ENCODE measurements at places on chromosomes 2 and 18.

DNA sequence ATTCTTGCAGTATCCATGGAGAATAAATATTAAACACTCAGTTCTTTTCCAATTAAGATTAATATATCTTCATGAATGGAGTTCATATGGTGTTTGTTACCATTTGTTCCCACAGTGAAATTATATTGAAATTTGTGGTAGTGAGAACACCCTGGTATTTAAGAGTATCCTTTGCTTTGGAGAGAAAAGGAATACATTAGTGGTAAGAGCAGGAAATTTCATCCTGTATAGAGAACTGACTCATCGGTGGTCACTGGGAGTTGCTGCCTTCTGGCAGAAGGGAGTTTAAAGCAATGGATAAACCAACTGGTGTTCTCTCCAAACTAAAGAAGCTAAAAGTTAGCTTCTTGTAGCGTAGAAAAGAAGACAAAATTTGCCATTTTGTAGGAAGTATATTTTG lies 107.3 kb downstream of the MYO1B start:
- DNase-seq = no peak

DNA sequence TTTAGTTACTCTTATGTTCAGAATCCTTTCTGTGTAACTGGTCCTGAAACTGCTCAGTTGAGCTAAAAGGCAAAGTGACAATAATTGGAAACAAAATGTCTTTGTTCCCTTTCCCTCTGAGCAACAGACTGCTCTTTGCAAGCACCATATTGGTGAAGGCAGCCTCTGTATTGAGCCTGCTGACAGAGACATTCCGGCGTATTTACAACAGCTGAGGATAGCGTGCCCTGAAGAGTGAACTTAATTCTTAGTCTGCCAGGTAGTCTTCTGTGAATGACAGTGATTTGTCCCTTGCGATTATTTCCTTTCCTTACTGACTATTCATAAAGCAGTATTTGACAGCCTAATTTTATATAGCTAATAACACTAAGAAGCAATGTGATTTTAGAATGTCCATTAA lies 239.1 kb downstream of the CPS1 start:
- no peak for DNase-seq

DNA sequence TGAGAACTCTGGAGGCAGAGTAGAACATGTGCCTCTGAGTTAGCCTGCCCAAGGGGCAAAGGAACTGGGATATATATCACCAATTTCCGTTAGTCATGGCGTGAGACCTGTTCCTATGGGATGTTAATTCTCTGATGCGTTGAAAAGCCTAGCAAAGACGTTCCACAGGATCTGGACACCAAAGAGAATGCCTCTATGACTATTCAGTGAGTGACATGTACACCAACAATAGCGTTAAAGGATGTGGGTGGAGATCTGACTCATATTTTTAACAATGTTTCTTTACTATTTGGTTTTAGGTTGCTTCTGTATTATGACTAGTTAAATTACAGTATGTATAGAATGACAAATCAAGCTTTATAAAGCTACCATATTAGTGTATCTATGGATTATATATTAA lies 320.9 kb upstream of the MC4R start:
- DNase-seq = no peak

GRCh38 chr18:10453261-10453805 lies 1.1 kb upstream of the APCDD1 start:
- DNase-seq = no peak

- no peak for DNase-seq
Measured at GRCh38 chr18:22831441-22831904, 101.7 kb upstream of the RBBP8 start.

DNA sequence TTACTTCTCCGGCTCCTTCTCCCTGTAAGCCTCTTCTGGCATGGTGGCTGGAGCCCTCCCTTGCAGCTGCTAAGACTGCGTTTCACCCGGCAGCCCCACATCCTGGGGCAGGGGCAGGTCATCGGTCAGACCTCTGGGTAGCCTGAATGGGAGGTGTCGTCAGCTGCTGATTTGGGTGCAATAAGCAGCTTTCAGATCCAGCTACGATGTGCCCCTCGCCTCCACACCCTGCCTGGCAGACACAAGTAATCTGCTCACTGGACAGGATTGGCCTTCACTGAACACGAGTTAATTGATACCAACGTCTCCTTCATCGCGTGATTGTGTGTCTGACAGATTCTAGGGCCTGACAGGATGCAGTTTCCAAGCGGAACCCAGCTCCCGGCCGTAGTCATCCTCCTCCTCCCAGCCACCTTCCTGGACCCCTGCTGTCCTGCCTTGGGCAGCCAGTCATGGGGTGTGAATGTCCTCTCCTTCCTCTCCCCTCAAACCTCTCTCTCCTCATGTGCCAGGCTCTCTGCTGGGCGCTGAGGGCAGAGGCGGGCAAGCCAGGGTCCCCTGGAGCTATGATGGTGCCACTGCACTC lies 18.9 kb upstream of the PDIA6 start:
- DNase-seq = no peak

DNA sequence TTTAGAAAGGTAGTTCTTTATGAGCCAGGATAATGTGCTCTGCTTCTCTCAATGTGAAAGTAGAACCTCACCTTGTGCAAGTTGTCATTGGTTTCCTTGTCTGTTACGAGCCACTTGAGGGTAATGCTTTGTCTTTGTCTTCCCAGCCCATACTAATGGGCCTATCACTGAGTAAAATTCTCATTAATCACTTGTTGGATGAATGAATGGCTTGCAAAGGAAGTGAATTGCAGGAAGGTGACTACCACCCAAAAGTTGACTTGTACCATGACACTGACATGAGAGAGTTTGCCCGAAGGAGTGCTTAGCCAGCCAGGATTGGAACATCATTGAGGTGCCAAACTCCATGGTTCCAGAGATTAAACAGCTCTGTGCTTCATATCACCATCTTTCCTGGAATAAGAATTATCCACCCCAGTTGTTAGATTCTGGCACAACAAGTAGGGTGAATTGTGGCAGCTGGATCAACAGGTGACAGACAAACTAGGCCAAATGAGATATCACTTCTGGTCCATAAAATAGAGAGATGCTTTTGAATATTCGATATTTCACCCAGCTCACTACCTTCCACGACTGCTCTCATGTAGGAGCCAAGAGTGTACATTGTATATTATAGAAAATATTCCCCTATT lies 20.5 kb upstream of the CD28 start:
- DNase-seq = no peak

DNA sequence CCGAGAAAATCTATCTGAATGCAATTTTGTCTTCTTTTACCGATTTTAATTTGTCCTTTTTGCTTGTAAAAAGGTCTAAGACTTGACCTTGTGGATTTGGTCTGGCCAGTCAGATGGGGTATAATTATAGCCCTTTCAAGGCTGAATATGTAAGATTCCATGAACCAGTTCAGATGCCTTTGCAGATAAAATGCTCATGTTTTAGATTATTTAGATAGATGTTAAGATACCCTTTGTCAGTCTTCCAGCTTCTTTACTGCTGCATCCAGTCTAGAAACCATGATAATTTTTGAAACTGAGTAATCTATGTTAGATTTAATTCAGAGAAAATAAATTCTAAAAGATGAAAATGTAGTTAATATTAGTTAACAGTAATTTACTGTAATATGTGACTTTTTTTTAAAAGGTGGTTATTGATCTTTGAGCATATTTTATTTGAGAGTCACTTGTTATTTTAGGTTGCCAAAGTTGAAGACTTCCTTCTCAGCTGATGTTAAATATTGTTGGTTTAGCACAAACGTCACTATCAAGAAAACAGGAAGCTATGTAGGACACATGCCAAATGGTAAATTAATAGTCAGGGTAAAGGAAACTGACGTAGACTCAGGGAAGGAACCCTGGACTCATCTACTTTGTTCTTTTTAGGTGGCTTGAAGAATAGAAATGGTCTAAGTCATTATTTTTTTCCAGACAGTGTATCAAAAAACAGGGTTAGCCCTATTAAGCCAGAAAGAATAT lies 29.8 kb downstream of the BABAM2 start:
- no peak for DNase-seq

GRCh38 chr2:62369541-62370202 lies 136.3 kb downstream of the TMEM17 start:
- DNase-seq = no peak

- no peak for DNase-seq
Measured at GRCh38 chr2:85737481-85737880, 16.3 kb upstream of the ATOH8 start.

DNA sequence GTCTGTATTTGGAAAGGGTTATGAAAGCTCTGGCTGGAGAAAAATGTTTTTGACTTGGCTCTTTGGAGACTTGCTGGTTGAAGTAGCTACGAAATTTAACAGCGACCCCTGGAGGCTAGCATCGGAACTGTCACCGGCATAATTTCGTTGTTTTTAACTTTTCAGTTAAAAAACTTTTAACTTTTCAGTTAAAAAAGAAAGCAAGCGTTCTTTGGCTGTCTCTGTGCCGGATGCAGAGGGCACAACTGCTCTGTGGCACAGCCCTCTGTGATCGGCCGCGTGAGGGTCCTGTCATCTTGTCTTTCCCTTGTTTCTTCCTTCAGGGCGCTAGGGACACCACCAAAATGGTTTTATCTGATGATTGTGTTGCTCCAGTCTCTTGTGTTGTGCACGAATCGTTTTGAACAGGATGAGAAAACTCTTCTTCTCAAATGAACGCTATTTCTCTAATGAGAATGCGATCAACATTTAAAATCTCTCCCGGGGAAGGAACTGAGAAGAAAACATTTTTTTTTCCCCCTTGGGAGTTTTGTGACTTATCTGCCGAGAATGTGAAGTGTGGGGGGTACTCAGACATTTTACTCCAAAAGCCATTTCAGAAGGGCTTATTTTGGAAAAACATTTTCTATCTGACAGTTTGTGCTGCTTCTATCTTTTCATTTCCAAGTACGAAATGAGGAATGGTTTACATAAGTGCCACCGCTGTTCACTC lies 57.1 kb downstream of the ADCYAP1 start:
- peak; percentile 21 for DNase-seq

- DNase-seq = no peak
Measured at GRCh38 chr2:120854766-120855530, 119.3 kb downstream of the GLI2 start.

DNA sequence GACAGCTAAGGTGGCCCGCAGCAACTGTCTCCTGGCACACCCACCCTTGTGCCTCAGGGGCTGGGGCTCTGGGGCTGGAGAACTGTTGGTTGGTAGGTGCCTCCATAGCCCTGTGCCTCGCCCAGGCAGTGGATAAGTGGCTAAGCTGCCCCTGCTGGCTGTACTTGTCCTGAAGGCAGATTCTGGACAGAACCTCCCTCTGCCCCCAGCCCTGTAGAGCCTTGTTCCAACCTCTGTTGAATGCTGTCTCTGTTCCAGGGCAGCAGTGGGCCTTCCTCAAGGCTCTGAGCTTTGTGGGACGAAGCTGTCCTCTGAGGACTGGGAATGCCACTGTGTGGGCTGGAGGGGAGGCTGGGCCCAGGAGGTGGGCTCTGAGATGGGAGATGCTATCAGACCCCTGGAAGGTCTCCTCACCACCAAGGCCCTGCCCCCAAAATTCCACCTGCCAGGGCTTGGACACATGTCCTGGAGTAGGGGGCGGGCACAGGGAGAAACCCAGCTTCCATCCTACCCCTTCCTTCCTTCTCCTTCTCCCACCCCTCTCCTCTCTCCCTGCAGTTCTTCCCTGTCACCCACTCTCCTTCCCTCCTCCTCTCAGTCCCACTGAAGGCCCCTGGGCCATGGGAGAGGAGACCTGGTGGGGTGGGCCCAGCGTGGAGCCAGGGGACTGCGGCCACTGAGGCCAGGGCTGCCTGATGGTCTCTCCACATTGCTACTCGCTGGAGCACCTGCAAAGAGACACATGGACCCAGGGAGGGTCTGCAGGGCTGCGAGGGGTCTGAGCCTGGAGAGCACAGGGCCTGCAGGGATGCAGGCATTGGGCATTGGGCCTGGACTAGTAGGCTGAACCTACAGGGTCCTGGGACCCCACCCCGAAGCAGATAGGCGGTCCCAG lies 1.7 kb upstream of the PDCD1 start:
- peak; percentile 65 for DNase-seq

DNA sequence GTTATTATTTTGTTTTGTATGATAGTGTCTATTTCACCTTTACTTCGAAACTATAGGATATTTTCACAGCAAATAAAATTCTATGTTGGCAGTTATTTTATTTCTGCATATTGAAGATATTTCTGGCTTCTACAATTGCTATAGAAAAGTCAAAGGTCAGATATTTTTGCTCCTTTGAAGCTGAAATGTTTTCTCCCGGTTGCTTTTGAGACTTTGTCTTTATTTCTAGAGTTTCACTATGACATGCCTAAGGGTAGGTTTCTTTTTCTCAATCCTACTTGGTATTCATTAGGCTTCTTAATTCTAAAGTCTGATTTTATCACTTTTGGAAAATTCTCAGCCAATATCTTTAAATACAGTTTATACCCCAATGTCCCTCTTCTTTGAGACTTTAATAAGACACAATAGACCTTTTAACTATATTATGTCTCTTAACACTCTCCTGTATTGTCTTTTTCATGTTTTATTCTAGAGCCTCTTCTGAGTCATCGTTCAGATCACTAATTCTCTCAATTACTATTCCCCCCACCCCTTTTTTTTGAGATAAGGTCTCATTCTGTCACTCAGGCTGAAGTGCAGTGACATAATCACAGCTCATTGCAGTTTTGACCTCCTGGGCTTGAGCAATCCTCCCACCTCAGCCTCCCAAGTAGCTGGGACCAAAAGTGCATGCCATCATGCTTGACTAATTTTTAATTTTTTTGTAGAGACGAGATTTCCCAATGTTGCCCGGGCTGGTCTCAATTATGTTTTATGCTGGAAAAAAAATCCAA lies 50.5 kb downstream of the USP37 start:
- DNase-seq = no peak

GRCh38 chr2:224449212-224450147 lies 47.6 kb upstream of the FAM124B start:
- DNase-seq = no peak

DNA sequence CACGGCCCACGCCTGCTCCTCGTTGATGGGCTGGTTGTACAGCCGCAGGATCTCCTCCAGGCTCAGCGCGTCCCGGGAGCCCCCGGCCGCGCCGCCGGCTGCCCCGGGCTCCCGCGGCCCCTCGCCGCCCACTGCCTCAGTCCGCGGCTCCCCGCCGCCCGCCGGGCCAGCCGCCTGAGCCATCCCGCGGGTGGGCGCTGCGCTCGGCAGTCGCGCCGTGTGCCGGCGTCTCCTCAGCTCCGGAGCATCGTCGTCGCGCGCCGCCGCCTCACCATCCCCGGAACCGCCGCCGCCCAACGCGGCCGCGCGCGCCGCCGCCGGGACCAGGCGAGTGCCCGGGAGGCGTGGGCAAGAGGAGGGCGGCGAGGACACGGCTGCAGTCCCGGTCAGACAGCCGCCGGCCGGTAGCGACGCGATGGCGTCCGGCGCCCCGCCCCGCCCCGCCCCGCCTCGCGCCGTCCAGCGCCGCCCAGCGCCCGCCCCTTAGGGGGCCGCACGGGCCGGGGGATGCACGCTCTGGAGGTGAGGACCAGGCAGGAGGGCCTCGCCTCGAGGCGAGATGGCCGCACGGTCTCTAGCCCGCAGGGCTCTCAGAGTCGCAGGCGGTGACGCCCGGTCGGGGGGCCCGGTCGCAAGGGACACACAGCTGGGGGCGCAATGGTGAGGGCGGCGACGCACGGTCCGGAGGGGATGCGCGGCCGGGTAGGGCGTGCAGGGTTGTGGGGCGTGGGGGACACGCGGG lies at the start of gene SPIRE1:
TSS of gene SPIRE1 (minus strand) at position 424 of the 742 bp plus-strand sequence. CDS start at position 183, 241 bp downstream.
- DNase-seq = peak; percentile 78

All from WERI-Rb-1 (cell line).